Gastroesophageal sphincter (tissue), 4 donors: ENCODE measurements at places on chromosomes 7 and 10.

GRCh38 chr7:120838281-120838682 is 19.7 kb downstream of the TSPAN12 start:
- ATAC-seq = no peak

DNA sequence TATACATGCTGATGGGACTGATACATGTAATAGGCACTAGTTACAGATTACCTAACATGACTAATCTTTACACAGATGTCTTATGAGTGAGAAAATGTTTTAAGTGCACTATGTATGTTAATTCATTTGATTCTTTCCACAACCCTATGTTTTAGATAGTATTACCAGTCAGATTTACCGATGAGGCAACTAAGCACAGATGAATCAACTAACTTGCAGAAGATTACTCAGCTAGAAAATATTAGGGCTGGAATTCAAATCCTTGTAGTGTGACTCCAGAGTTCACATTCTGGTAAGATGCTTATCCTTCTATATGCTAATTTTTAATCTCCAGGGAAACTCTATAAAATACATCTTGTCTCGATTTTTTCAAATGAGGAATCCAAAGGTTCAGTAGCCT is 964.9 kb downstream of the REEP3 start:
- ATAC-seq = no peak

GRCh38 chr7:146331369-146331768 is 214.8 kb downstream of the CNTNAP2 start:
- no peak for ATAC-seq

GRCh38 chr10:78251016-78251385 is 217.3 kb downstream of the RPS24 start:
- ATAC-seq = no peak

DNA sequence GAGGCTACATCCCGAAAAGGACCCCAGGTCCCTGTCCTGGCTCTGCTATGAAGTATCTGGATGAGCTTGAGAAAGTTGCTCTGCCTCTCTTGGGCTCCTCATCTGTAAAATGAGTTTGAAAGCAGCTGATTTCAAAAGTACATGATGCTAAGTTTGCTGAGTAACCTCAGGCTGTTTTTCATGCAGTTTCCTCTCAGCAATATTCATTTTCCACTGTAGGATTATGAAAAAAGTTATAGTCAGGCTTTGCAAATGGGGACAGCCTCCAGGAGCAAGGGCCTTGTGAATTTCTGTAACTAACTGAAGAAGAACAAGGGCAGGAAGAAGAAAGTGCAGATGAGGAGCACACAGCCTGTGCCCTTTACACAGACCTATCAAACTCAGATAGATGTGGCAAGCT is 167.3 kb upstream of the KMT2E start:
- ATAC-seq = no peak

DNA sequence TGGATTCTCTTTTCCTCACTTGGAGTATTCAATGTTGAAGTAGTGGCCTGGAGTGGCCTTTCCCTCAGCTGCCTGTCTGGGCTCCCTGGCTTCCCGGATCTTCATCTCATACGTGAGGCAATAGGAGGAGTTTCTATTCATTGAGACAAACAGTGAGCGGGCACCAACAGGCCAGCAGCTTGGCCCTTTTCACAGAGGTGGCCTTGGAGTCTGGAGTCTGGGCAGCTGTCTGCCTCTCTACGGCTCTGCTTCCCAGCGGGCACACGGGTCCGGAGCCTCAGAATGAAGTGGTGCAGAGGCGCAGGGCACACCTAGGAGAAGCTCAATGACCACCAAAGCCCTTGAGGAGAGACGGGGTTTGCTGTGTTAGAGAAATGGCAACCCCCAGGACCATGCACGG is 169.4 kb downstream of the CCDC3 start:
- ATAC-seq = no peak

DNA sequence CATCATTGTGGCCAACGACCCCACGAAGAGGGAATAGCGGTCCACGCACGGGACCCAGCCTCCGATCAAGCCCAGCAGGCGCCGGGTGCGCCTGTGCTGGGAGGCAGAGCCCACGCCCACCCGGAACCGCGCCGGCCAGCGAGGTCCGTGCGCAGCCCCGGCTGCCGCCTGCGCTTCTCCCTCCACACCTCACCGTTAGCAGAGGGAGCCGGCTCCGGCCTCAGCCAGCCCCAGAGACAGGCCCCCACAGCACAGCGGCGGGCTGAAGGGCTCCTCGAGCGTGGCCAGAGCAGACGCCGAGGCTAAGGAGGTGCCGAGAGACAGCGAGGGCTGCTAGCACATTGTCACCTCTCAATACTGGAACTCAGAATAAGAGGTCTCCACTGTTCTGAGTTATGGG is 3.6 kb downstream of the ITPRID1 start:
- ATAC-seq = no peak

GRCh38 chr7:77788327-77788902 is 9.8 kb downstream of the TMEM60 start:
- ATAC-seq = no peak

- no peak for ATAC-seq
Measured at GRCh38 chr7:120303105-120303504, 30.1 kb downstream of the KCND2 start.

GRCh38 chr7:131525820-131526219 is 30.6 kb downstream of the PODXL start:
- ATAC-seq = no peak

DNA sequence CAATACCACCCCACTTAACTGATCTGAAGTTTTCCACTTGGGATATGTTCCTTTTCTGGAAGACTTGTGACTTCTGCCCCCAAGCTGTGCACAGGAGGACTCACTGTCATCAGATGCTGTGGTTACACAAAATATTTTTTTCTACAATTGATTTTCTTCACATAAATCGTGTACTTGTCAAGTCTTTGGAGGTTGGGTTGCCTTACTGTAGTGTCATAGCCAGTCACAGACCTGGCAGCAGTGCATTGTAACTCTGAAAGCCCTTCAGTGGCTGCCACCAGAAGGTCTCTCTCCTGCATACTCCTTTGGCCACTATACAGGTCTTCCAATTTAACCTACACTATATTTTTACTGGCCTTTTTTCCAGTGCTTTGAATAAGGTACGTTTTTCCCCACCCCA is 73.2 kb downstream of the SDK1 start:
- ATAC-seq = no peak

GRCh38 chr7:155365146-155365874 is 67.6 kb downstream of the INSIG1 start:
- no peak for ATAC-seq

GRCh38 chr10:7763929-7764328 is 23.9 kb downstream of the KIN start:
- no peak for ATAC-seq

GRCh38 chr7:66630531-66630930 is 1.9 kb downstream of the KCTD7 start:
- no peak for ATAC-seq

GRCh38 chr10:95558593-95559320 is 2.4 kb downstream of the SORBS1 start:
- ATAC-seq = no peak

- peak; percentile 87 for ATAC-seq
Measured at GRCh38 chr7:140326116-140326928, 72.0 kb downstream of the SLC37A3 start.

DNA sequence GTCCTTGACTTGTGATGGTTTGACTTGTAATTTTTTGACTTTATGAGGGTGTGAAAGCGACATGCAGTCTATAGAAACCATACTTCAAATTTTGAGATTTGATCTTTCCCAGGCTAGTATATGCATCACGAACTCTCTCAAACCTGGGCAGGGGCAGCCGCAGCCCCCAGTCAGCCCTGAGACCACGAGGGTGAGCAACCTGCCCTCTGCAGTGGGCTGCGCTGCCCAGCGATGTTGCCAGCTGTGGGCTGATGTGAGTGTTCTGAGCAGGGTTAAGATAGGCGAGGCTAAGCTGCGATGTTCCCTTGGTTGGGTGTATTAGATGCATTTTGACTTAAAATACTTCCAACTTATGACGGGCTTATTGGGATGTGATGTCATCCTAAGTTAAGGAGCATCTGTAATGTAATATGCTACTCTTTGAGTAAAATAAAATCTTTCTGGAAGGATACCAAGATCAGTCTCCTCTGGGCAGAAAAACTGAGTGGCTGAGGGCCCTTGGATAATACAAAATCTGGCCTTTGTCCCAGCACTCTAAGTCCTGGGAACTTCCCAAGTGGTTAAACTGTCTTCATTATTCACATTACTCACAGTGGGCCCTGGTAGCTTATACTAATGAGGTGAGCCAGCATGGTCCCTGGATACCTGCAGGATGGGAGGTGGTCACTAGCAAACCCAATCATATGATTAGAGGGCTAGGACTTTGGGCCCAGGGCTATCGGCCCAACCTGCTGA is 28.4 kb upstream of the CNPY1 start:
- ATAC-seq = no peak

- no peak for ATAC-seq
Measured at GRCh38 chr7:100044718-100045117, 4.9 kb upstream of the ZSCAN21 start.

GRCh38 chr7:95478272-95479037 is 7.3 kb upstream of the ASB4 start:
- ATAC-seq = no peak

GRCh38 chr7:16688249-16688648 is 42.3 kb downstream of the BZW2 start:
- no peak for ATAC-seq

- peak; percentile 71 for ATAC-seq
Measured at GRCh38 chr10:71748671-71749191, 24.6 kb downstream of the VSIR start.

DNA sequence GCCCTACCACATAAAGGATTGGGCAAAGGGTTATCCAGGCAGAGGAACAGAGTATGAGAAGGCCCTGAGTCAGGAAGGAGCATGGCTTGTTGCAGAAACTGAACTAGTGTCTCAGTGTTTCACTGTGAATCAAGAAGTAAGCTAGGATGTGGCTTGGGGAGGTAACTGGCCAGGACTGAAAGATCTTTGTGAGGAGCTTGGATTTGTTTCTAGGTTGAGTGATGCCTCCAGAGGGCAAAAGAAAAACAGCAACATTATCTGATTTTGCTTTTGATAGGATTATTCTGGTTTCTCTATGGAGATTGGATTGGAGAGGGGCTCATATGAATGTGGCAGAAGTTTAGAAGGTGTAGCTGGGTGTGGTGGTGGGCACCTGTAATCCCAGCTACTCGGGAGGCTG is 137.9 kb upstream of the HDAC9 start:
- no peak for ATAC-seq

DNA sequence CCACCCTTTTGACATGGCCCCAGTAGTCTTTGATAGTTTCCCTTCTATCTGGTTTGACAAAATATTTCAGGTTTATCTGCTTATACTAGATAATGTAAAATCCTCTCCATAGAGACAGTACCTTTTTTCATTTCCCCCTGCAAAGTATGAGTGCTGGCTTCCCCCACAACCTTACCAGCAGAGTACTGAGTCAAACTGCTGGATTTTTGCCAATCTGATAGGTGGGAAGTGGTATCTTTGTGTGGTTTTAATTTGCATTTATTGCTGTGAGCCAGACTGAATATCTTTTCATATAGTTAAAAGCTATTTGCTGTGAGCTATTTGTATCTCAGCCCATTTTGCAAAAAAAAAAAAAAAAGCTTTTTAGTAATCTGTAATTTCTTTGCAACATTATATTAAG is 32.1 kb upstream of the HECTD2 start:
- ATAC-seq = no peak

- ATAC-seq = no peak
Measured at GRCh38 chr10:1745780-1746456, 8.6 kb upstream of the ADARB2 start.

DNA sequence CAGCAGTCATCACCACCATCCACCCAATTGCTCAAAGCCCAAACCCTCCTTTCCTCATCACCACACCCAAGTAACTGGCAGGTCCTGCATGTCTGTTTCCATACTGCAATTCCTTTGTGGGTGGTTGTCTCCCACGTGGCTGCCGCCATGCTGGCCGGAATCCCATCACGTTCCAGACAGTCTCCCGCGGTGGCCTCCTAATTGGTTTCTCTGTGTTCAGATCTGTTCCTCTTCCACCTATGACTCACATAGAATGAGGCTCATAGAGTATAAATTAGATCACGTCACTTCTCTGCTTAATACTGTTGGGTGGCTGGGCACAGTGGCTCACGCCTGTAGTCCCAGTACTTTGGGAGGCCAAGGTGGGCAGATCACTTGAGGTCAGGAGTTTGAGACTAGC is 813.0 kb downstream of the TYW1 start:
- no peak for ATAC-seq

DNA sequence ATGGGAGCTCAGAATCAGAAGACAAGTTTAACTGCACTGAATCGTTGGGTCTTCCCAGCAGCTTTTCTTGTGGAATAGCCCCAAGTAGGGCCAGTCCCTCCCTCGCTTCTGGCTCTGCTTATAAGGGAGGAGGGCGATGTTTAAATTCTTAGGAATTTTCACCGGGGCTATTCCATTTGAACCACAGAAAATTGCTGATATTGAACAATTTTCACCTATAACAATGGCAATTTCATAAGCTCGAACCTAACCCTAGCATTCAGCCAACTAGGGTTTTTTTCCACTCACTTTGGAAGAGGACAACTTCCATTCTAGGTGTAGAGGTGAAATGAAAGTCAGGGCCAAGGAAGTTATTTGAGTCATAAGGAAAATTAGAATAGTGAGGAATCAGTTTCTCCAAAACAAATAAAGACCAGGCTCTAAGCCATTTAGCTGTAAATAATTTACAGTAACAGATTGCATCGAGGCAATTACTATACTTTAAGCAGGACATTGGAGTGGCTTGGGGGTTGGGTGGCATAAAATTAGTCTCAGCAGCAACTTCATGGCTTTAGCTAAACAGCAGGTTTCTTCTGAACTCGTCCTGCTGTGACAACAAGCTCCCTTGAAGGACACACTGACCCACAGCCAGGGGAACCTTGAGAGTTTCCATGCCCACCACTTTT is 1.5 kb upstream of the ATP6V0A4 start:
- no peak for ATAC-seq

DNA sequence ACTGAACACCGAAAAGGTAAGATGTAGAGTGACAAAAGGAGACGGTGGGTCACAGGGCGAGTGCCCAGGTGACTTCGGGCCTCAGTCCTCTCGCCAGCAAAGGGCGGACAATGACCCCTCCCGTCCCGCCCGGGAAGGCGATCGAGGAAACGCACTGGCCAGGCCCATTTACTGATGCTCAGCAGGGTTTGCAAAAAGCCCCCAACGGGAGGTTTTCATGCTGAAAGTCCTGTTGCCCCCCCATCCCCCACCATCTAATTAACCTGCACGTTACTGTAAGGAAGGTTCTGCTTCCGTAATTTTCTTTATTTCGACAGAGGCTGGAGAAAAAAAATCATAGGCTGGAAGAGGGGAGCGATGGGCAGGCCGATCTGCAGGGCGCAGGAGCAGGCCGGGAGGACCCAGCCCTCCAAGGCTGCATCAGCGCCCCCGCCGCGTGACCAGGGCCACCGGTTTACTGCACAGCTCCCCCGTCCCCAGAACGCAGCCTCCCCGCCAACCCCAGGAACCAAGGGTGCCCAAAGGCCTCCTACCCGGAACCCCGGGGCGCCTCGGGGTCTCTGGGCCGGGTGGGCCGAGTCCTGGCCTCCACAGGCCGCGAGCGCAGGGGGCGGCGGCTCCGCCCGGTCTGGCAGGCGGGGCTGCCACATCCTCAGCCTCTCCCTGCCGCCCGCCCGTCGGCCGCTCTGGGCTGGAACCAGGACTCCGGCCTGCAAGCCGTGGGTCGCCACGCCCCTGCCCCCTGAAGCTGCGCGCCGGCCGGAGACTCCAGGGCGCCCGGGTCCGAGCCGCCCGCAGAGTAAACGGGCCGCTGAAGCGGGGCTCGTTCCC is 613 bp downstream of the OAT start:
- peak; percentile 70 for ATAC-seq

- ATAC-seq = no peak
Measured at GRCh38 chr10:97169911-97170693, 15.7 kb downstream of the SLIT1 start.

- ATAC-seq = no peak
Measured at GRCh38 chr10:124374535-124375352, 44.0 kb downstream of the OAT start.

- ATAC-seq = no peak
Measured at GRCh38 chr7:45118292-45118691, 6.8 kb upstream of the TBRG4 start.
